ENCODE measurements at places on chromosomes 12 and 14. TPM values are rescaled to one million over a fixed set of nuclear protein-coding genes. Genes with fewer than 3 reads are reported as not detected.
A peak's percentile ranks its signal among the peaks of the same experiment; 100 is the strongest.

Gene SYCP3
- total RNA-seq: 0.15 TPM

Gene PPM1A
- total RNA-seq: 94.5 TPM

Gene PLXNC1
- 2.7 TPM for total RNA-seq

Gene TSHR
- 0.50 TPM for total RNA-seq

Gene DHH
- total RNA-seq: 0.05 TPM

Gene CCNK
- total RNA-seq: 49.1 TPM

Gene GPR162
- not detected for total RNA-seq

- DNase-seq: no peak
Measured at GRCh38 chr12:9636851-9637206, 29.1 kb upstream of the KLRB1 start.

- peak; percentile 47 for DNase-seq
Measured at GRCh38 chr12:77299910-77300669, 234.7 kb upstream of the E2F7 start.

DNA sequence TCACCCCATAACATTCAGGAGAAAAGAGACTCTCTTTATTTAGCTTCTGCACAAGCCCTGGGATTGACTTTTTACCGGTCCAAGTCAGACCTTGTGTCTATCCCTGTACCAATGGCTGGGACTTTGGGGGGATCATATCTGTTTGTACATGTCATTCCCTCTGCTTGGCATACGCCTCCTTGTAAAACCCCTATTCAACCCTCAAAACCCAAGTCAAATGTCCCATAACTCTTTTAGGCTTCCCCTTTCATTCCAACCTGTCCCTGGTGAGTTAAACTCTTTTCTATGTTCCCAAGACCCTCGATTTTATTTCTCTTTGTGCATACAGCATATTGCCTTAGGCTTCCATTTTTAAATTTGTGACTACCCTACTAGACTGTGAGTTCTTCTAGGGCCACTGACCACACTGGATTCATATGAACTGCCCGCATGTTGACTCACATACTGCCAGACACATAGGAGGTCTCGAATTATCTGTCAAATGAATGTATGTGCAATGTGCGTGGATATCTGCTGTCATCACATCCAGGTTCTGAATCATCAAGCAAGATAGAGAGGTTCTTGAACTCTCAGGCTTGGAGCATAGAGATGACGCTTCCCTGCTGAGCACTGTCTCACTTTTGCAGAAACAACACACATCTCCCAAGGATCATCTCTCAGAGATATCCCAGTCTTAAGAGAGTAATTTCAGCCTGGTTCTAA lies 548.6 kb upstream of the TBX3 start:
- no peak for DNase-seq

DNA sequence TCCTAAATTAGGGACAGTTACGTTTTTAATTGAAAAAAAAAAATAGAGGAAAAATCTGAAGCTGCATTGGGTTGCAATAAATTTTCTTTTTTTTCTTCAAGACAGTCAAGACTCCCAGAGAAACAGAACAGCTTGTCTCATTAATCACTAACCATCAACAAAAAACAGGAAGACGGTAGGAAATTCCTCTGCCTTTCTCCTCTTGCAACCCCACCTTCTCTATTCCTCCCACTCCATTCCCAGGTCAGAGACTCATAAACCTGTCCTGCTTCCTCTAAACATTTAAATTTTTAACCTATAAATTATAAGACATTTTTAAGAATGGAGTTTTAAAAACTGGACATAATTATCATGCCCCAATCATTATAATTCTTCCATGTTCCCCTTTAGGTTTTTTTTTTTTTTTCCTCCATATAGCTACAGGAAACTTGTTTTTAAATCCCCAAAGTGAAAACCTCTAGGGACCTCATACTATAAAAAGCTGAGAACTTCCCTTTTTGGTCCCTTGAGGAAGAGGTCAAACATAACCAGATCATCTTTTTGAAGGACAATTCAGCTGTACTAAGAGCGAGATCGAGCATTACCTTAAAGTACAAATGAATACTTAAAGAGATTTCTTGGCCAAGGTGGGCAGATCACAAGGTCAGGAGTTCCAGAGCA lies 36.0 kb downstream of the CPM start:
- DNase-seq: peak; percentile 93

DNA sequence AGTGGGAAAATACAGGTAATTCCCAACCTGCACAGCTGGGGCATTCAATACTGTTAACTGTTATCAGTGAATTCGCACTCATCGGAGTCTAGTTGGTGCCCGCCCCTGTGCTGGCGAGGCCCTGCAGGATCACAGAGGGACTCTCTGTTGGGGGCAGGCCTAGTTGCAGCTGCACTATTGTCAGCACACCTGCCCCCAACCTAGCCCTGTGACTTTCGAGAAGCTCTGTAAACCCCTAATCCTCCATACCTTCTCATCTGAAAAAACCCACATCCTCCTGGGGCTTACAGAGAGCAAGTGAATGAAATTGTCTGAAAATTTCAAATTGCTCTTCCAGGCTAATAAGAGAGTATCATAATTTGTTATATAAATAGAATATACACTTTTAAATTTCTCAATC lies 132.2 kb upstream of the NUDT4 start:
- DNase-seq: no peak

GRCh38 chr12:13075118-13075480 lies 28.4 kb downstream of the GSG1 start:
- DNase-seq: no peak

- no peak for DNase-seq
Measured at GRCh38 chr12:123849517-123849916, 87.4 kb downstream of the DNAH10 start.

- DNase-seq: no peak
Measured at GRCh38 chr12:127685931-127686330, 581.0 kb upstream of the TMEM132C start.

GRCh38 chr14:61266891-61267740 lies 14.0 kb downstream of the TMEM30B start:
- no peak for DNase-seq

DNA sequence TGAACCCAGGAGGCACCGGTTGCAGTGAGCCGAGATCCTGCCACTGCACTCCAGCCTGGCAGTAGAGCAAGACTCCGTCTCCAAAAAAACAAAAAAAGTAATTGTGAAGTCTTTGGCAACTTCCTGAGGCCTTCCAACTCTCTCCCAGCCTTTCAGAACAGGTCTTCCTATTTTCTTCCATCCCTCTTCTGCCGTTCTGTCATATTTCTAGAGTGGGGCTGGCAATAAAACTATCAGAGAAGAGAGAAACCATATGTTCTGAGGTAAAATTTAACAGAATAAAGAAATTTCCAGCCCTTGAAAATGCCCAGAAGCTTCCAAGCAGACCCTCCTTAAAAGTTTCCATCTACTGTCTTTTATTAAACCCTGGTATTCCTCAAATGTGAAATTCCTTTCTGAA lies 100.4 kb downstream of the HMGA2 start:
- DNase-seq: no peak

DNA sequence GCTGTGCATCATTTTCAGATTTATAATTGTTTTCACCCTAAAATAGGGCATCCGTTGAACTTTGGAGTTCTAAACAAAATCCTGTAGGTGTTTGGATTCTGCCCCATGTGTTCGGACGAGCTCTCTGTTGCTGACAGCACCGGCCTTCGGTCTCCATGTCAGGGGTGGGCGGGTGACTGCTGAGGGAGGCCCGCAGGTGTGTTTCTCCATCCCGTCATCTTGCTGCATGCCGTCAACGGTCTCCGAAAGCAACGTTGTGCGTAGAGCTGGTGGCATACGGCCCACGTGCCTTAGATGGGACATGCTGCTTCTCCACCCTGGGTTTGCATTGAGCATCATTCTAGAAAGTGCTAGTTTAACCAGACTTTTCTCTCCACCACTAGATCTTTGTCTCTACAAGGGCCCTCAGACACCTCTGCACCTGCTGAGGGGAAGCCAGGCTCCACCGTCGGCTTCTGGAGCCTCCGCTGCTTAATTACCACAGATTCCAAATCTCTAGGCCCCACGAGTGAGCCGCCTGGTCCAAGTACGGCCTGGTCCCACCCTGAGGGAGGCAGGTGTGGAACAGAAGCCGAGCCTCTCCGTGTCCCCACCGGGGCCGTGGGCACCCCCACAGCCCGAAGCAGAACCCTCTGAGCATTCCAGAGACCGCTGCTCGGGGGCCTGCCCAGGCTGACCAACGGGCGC lies 15.7 kb upstream of the AMN start:
- DNase-seq: no peak

- DNase-seq: no peak
Measured at GRCh38 chr14:93977790-93978581, 1.6 kb upstream of the ASB2 start.

DNA sequence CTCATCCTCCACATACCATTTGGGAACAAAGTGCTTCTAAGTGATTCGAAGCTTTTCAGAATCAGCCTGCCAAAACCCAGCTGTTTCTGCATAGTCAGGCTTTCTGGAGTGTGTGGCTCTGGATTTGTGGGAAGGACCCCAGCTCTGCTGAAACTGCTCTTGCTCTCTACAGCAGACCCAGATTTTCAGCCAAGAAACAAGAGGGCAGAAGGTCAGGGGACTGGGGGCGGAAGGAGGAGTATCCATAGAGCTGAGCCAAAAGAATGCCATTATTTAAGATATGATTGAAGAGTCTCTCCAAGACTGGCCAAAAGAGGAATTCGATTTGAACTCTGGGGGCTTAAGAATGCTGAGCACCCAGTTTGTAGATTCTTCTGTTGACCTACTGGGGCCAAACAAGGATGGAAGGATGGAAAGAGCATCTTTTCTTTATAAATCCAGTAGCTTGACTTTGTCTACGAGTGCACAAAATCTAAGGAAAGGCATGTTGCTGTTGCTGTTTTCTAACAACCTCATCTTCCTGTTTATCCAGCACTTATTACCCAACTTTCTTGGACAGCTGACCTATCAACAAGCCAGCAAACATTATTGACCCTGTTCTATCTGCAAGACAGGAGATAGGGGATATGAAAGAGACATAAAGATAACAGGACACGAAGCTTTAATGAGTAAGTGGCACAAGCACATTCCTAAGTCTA lies 29.2 kb downstream of the FBLN5 start:
- DNase-seq: no peak
